ENCODE measurements at places on chromosomes 11 and 22. TPM values are rescaled to one million over a fixed set of nuclear protein-coding genes. Genes with fewer than 3 reads are reported as not detected.

The MB gene
- total RNA-seq, result 6.7 TPM

The TRMT112 gene
- 440 TPM for total RNA-seq

The SHANK2 gene
- 8.0 TPM for total RNA-seq

The MRGPRE gene
- not detected for total RNA-seq

The C1QTNF5 gene
- total RNA-seq, result not detected

The TENM4 gene
- 0.02 TPM for total RNA-seq

The AGBL2 gene
- total RNA-seq, result 1.7 TPM

The MAPK11 gene
- 4.7 TPM for total RNA-seq

The KRTAP5-1 gene
- total RNA-seq, result not detected

The DMC1 gene
- 5.4 TPM for total RNA-seq

The IL10RA gene
- 0.03 TPM for total RNA-seq

The PRG3 gene
- not detected for total RNA-seq

The MUC6 gene
- total RNA-seq, result not detected

The PHLDA2 gene
- 149 TPM for total RNA-seq

The DLG2 gene
- 0.50 TPM for total RNA-seq

The ARHGAP1 gene
- 57.0 TPM for total RNA-seq

The CDPF1 gene
- 10.4 TPM for total RNA-seq

The PLAAT4 gene
- 2.2 TPM for total RNA-seq

The DRD2 gene
- not detected for total RNA-seq

The LDHAL6A gene
- not detected for total RNA-seq

The MRGPRX3 gene
- total RNA-seq, result not detected

The FIBIN gene
- not detected for total RNA-seq

The SYNGR1 gene
- total RNA-seq, result 7.9 TPM

The B3GAT1 gene
- total RNA-seq, result not detected

The MS4A3 gene
- total RNA-seq, result not detected

The OR51L1 gene
- not detected for total RNA-seq

The OR5AS1 gene
- total RNA-seq, result not detected

The APOA1 gene
- total RNA-seq, result 0.16 TPM

The MMP13 gene
- total RNA-seq, result not detected

The ADAMTS8 gene
- total RNA-seq, result 0.62 TPM

The PRR5L gene
- total RNA-seq, result 10.9 TPM

The RFPL3 gene
- total RNA-seq, result not detected

The DEUP1 gene
- not detected for total RNA-seq

The SELENOM gene
- total RNA-seq, result 71.1 TPM

The THY1 gene
- total RNA-seq, result 11.6 TPM

The OVCH2 gene
- total RNA-seq, result not detected

The PPP2R5B gene
- total RNA-seq, result 5.2 TPM

The CACNA1I gene
- 0.02 TPM for total RNA-seq

The MN1 gene
- total RNA-seq, result 4.0 TPM

The FGF19 gene
- 0.03 TPM for total RNA-seq

The GGT5 gene
- total RNA-seq, result 1.8 TPM

The BIRC2 gene
- total RNA-seq, result 29.3 TPM

The DHCR7 gene
- total RNA-seq, result 51.9 TPM

The MPZL2 gene
- total RNA-seq, result not detected

The LGALS12 gene
- not detected for total RNA-seq
